ENCODE measurements at places on chromosomes 6 and 20.

DNA sequence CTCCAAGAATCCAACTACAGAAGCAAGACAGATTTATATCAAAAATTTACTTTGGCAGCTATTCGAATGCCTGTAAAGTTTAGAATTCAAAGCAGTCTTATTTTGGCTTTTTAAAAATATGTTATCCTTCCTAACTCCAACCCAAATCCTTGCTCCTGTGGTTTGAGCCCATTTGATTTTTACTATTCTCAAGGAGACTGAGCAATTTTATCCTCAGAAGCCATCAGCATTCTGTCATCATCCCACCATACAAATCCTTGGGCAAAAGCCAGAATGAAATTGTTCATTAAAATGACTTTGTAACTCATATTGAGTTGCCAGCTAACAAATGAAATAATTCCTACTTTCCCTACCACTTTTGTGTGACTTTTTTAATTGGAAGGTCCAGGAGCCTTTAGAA lies 392.8 kb downstream of the ADGRB3 start:
- DNase-seq = no peak
- no peak overlapping the region for H3K27ac ChIP-seq
- no peaks in the 10 kb centered on the region for H3K4me1 ChIP-seq
- H3K4me3 ChIP-seq = no peak overlapping the region

GRCh38 chr20:58651946-58652605 lies 993 bp downstream of the STX16 start:
- peaks cover 39% of the 10 kb centered on the region for H3K36me3 ChIP-seq
- peaks cover 6% of the 10 kb centered on the region for H3K27me3 ChIP-seq
- H3K4me3 ChIP-seq = peak overlapping the region; percentile 97
- peak overlapping the region; percentile 98 for H3K27ac ChIP-seq

DNA sequence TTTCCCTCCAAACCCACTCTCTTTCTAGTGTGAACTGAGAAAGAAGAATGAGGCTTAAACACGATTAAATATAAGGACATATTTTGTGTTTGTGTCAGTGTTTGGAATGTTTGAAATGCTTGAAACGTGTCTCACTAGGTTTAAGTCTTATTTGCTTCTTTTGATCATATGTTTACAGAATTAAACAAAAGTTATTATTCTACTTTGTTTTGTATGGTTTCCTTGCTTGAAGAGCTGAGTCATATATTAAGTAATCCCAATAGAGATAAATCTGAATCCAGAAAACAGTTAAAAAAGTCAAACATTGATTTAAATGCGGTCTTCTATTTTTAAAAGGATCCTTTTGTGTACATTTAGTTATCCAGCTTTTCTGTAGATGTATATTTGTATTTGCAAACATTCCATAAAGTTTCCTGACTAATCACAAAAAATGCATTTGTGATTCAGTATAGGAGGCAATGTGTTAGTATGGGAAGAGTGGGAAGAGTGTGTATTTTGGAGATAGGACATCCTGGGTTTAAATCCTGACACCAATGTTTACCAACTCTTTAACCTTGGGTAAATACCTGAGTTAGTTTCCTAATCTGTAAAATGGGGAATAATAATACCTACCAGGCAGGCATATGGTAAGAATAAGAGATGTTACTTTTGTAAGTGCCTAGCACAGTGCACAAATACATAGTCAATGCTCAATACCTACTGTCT lies 72.9 kb downstream of the TSBP1 start:
- no peaks in the 10 kb centered on the region for H3K36me3 ChIP-seq
- H3K4me3 ChIP-seq = no peak overlapping the region
- no peak overlapping the region for H3K27ac ChIP-seq

DNA sequence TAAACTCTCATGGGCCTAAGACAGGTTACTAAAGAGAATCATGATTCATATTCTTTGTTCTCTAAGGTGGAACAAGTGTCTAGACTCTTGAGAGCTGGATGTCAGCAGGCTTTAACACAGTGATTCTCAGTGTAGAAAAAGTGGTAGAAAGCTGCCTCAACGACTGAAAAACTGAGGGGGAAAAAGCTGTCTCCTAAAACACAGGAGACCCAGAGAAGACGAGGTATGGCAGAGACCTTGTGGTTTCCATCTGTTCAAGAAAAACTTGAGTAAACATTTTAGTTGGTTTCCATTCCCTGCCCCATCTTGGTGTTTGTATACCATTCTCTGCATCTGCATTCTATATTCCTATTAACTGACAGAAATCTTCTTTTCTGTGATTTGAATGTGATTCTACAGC lies 57.6 kb upstream of the MAP3K7 start:
- DNase-seq = no peak
- H3K27me3 ChIP-seq = no peaks in the 10 kb centered on the region
- no peaks in the 10 kb centered on the region for H3K36me3 ChIP-seq
- H3K4me1 ChIP-seq = no peaks in the 10 kb centered on the region

GRCh38 chr6:168345896-168346754 lies 26.5 kb upstream of the DACT2 start:
- H3K27me3 ChIP-seq = peaks cover 9% of the 10 kb centered on the region
- no peak overlapping the region for H3K4me3 ChIP-seq
- no peak overlapping the region for H3K27ac ChIP-seq
- H3K36me3 ChIP-seq = no peaks in the 10 kb centered on the region
- no peaks in the 10 kb centered on the region for H3K4me1 ChIP-seq

DNA sequence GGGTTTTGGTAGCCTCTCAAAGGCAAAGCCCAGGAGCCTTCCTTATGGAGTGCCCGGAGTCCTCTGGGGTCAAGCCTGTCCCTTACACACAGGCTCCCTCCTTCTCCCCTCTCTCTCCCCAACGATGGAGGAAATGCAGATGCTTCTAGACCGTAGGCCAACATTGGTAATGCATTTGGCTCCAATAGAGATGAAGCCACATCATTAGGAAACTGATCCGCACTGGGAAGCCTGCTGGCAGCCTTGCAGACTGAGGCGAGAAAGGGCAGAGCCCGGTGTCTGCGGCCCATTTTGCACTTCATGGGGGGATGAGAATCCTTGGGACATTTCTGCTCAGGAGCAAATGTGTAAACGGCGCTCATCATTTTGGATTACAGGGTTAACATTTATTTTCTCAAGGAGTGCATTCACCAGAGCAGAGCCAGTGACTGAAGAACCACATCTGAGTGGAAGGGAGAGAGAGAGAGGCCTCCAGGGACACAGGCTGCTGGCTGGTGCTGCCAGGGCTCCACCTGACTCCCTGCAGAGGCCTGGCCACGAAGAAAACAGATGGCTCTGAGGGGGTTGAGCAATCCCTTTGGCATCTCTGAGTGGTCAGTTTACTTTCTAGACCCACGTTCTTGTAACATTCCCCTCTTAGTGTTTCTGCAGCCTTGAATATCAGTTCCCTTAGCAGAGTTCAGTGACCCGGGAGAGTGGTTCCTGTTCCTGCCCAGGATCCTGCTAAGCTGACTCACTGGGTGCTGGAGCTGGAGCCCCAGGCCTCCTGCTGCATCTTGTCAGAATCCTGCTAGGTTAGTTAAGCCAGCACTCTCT lies 4.4 kb upstream of the CST3 start:
- no peaks in the 10 kb centered on the region for H3K36me3 ChIP-seq
- H3K27ac ChIP-seq = no peak overlapping the region
- peaks cover 1% of the 10 kb centered on the region for H3K4me1 ChIP-seq
- DNase-seq = no peak
- H3K4me3 ChIP-seq = no peak overlapping the region
- H3K27me3 ChIP-seq = peaks cover 48% of the 10 kb centered on the region

- no peaks in the 10 kb centered on the region for H3K36me3 ChIP-seq
- H3K27ac ChIP-seq = no peak overlapping the region
- no peak for DNase-seq
- H3K4me1 ChIP-seq = no peaks in the 10 kb centered on the region
Observed at GRCh38 chr20:45339799-45340198, 8.4 kb downstream of the SDC4 start.

- H3K36me3 ChIP-seq = peaks cover 3% of the 10 kb centered on the region
- no peak for DNase-seq
- peak overlapping the region; percentile 87 for H3K27ac ChIP-seq
Observed at GRCh38 chr6:31865205-31866118, 2.8 kb upstream of the NEU1 start.

- no peak overlapping the region for H3K4me3 ChIP-seq
- H3K36me3 ChIP-seq = no peaks in the 10 kb centered on the region
- no peaks in the 10 kb centered on the region for H3K27me3 ChIP-seq
- H3K4me1 ChIP-seq = no peaks in the 10 kb centered on the region
- no peak for DNase-seq
- H3K27ac ChIP-seq = no peak overlapping the region
Observed at GRCh38 chr6:91569071-91569470, 982.2 kb upstream of the MAP3K7 start.

DNA sequence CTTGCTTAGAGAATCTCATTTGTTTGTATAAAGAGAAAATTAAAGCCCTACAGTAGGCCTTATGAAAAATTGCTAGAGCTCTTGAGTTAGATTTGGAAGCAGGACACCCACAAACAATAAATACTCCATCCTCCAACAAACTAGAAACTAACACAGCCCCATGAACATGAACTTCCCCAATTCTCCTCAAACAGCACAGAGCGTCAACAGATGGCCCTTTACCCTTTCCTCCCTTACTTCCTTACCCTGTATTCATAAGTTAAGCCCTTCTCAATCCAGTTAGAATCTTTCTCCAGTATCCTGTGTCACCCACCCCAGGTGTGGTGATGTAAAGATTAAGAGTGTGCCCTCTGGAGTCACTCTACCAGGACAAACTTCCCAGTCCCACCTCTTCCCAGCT lies 113.7 kb downstream of the UNC5CL start:
- H3K27ac ChIP-seq = no peak overlapping the region
- no peaks in the 10 kb centered on the region for H3K36me3 ChIP-seq
- no peak overlapping the region for H3K4me3 ChIP-seq
- H3K27me3 ChIP-seq = peaks cover 27% of the 10 kb centered on the region
- DNase-seq = no peak
- no peaks in the 10 kb centered on the region for H3K4me1 ChIP-seq

Measured in activated naive CD4-positive, alpha-beta T cell treated with anti-CD3 and anti-CD28 coated beads, Interleukin-2, amount 10 ng/mL, durations not matched to agents 7 days and 5 days (primary cell).